ENCODE measurements at places on chromosomes 7 and 10.

DNA sequence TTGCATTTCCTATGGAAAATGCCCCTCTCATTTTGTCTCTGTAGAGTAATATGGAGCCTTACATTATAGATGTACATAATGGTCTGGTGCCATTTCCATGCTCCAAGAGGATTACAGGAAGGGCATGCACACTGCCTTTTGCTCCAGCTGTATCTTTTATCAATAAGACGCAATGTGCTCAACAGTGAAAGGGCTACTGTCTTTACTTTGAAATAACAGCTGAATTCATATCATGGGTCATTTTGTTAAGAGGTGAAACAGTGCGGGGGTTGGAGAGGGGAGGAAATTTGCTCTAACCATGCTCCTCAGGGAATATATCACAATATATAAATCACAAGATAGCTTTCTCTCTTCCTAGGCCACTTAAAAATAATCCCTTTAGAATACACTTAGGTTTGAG, 77.7 kb downstream of the ICA1 start:
- no peak for DNase-seq

GRCh38 chr7:63080831-63081230, 917.8 kb upstream of the ZNF722 start:
- DNase-seq = no peak

- no peak for DNase-seq
Observed at GRCh38 chr7:23021596-23021995, 7.7 kb upstream of the HYCC1 start.

GRCh38 chr7:458511-459245, 61.0 kb downstream of the PDGFA start:
- DNase-seq = peak; percentile 38

- DNase-seq = no peak
Observed at GRCh38 chr7:92357260-92357659, 90.0 kb upstream of the GATAD1 start.

- no peak for DNase-seq
Observed at GRCh38 chr7:69192134-69192533, 406.1 kb upstream of the AUTS2 start.

- DNase-seq = no peak
Observed at GRCh38 chr7:136266457-136266856, 289.3 kb upstream of the MTPN start.

GRCh38 chr10:20004087-20004523, 187.9 kb downstream of the PLXDC2 start:
- peak; percentile 80 for DNase-seq

GRCh38 chr10:100890673-100891317, 22.0 kb upstream of the SLF2 start:
- no peak for DNase-seq

DNA sequence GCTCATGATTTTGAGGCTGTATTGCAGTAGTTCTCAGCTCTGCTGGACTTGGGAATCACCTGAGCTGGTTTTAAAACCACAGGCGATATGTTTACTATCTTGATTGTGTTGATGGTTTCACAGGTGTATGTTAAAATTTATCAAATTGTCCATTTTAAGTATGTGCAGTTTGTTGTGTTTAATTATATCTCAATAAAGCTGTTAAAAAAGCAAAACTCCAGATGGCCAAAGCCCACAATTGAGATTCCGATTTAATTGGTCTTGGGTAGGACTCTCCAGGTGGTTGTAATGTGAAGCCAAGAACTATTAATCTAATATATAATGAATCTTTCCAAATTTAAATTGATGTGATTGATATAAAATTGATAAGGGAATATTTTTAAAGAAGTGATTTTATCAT, 48.6 kb downstream of the NRCAM start:
- no peak for DNase-seq

DNA sequence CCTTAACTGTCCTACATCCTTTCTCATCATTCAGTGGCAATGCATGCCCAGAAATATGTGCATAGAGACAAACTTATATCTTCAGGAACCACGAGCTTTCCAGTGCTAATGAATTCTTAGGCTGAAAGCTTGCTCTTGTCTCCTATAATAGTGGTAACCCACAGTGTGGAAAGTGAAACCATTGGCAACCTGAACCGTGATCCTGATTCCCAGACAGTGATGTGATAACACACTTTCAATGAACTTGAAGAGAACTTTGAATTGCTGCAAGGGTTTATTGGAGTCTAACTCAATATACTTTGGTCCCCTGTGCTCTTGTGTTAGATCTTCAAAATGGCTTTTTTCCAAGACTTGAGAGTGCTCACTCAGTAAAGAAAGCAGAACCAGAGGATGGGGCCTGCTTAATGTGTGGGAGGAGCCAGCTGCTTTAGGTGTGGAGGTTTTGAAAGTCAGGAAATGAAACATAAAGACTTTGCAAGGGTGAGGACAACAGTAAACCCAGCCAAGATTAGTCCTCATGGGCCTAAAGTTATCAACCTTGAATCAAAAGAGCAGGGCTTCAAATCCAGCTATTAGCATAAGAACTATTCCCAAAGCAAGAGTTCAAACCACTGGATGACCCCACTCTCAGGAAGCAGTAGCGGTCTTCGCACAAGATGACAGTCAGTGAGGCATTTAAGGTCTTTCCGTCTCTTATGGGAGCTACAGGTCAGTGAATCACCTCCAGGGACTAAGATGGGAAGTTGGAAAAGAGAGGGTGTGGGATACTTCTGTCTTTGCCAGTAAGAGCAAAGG, 332.4 kb upstream of the NRP1 start:
- DNase-seq = no peak

DNA sequence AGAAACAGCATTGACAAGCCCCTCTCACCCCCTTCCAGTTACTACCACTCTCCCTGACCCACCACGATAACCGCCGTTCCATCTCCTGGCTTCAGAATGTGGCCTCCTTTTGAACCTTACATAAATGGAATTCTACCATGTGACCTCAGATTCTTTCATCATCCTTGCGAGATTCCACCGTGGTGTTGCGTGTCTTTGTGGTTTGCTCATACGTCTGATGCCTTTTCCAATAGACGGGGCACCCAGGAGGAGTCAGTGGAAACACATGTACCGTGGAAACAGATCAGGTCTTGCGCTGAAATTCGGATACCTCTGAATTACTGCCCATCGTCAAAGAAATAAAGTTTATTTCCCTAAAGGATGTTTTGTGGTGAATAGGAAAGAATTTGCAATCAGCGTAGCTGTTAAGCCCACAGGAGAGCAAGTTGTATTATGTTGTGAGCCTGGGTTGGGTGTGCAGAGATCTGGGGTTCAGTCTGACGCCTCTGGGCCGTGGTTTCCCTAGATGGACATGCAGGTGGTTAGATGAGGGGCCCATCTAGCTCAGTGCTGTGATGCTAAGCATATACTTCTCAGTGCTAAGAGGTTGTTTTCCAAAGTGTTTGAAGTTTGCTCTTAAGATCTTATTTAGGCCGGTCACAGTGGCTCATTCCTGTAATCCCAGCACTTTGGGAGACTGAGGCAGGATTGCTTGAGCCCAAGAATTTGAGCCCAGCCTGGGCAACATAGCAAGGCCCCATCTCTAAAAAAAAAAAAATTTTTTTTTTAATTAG, 29.1 kb downstream of the GTF2IRD1 start:
- DNase-seq = peak; percentile 19

- DNase-seq = no peak
Observed at GRCh38 chr10:70785190-70785589, at the start of gene TBATA. Gene TBATA (minus strand): TSS chr10:70785377. CDS start chr10:70783379, 1,998 bp downstream.

GRCh38 chr7:5629941-5630340, 151.5 kb downstream of the RNF216 start:
- DNase-seq = no peak

DNA sequence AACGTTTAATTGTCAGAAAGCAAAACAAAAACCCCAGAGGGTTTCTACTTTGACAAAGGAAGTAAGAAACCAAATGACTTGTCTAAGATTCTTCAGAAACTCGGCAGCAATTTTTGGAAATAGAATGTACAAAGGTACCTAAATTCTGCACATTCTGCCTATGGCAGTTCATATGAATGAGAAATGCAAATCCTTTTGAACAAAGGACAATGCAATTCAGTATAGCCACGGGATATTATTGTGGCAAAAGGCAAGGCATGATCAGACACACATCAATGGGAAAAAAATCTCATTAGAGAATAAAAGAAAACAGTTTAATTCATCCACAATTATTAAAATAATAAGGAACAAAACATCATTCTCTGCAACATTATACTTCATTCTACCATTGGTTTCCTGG, 93.4 kb downstream of the SEMA3C start:
- DNase-seq = no peak

- no peak for DNase-seq
Observed at GRCh38 chr10:110137142-110137545, 70.3 kb upstream of the MXI1 start.

DNA sequence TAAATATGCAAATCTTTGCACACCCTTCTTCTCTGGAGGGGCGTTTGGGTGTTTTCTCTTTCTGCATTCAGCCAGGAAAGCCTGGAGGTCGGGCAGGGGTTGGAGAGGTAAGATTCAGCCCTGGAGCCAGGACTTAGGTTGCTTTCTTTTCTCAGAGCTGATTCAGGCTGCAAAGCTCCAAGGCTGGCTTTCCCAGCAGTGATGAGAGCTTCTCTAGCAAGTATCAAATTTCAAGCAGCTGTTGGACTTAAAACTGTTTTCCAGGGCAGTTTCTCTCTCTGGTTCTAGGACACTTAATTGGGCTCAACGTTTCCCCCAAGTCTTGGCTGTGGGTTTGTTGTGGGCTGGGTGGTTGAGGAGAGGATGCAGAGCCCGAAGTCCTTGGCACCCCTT, 608 bp downstream of the AKR1B10 start:
- peak; percentile 59 for DNase-seq

GRCh38 chr7:30894009-30894408, 17.6 kb upstream of the AQP1 start:
- peak; percentile 29 for DNase-seq

GRCh38 chr7:132486274-132486610, 90.0 kb downstream of the PLXNA4 start:
- DNase-seq = peak; percentile 86

- DNase-seq = no peak
Observed at GRCh38 chr10:99444383-99445045, 14.1 kb upstream of the GOT1 start.

DNA sequence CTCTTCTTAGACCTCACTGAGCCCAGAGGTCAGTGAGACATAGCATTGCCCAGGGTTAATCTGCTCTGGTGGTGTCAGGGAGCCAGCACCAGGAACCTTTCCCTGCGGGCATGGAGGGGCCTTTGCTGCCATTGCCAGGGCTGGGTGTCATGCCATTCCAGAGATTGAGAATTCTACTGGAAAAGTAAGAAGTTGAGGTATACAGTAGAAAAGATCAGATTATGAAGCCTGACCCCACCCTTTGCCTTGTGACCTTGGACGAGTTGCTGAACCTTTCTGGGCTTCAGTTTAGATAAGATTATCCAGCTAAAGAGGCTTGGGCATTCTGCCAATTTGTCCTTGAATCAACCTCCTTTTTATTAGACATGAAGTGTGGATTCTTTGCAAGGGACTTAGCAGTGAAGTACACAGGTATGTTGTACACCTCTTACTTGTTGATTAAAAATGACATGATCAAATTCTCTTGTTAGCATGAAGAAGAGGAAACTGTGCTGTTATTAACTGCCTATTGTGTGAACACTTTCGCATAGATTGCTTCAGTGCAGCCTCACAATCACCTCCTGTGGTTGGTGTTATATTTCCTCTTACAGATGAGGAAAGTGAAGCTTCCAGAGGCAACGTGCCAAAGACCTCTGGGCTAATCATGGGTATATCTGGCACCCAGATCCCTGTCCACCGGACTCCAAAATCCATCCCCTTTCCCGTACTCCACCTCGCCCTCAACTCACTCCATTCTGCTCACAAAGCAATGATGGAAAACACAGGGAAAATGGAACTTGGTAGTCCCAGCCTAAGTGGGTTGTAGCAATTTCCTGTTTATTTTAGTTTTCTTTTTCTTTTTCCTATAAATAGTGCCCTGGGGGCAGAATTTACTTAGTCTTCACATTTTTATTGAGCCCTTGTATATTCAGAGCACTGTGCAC, 151.3 kb downstream of the CAMK1D start:
- DNase-seq = no peak

DNA sequence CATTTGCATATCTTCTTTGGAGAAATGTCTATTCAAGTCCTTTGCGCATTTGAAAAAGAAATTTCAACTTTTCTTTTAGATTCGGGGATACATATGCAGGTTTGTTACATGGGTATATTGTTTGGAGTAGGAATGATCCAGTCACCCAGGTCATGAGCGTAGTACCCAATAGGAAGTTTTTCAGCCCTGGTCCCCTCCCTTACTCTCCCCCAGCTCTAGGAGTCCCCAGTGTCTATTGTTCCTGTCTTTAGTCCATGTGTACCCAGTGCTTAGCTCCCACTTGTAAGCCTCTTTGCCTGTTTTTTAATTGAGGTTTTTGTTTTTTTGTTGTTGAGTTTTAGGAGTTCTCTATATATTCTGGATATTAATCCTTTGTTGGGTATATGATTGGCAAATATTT, 63.3 kb downstream of the SND1 start:
- no peak for DNase-seq

Data from right cardiac atrium (tissue), 5 donors.